KG1 (cell line): ENCODE measurements at places on chromosomes 3 and 15.

DNA sequence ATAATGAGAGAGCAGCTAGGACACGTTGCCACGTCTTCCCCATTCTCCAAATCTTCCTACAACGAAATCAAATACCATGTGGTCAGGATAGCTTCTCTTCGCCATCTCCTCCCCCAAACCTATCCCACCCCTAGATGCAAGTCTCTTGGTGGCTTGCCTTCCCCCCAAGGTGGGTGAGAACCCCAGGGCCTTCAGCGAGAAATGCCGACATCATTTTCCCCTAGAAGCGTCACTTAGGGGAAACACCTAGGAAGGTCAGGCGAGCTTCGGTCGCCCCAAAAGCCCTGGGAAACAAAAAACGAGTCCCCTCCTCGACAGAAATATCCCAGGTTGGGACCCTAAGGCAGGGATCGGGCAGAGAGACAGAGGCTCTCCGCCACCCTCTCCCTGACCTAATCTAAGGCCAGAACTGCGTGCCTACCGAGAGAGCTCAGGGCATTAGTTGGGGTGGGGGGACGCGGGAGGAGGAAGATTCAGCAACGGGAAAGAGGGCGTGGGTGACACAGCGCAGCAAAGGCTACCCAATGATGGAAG lies 502 bp downstream of the DPH3 start:
- DNase-seq = no peak

GRCh38 chr3:20589275-20589674 lies 403.3 kb upstream of the SGO1 start:
- no peak for DNase-seq

GRCh38 chr15:42605796-42606195 lies 30.4 kb downstream of the STARD9 start:
- no peak for DNase-seq

- DNase-seq = no peak
These were observed 78.5 kb downstream of the CHCHD6 start for GRCh38 chr3:126782536-126782935.

- DNase-seq = no peak
These were observed 315.6 kb upstream of the IL12A start for GRCh38 chr3:159672728-159673688.

- no peak for DNase-seq
These were observed 13.1 kb downstream of the FBXL22 start for GRCh38 chr15:63610209-63610841.

- DNase-seq = no peak
These were observed 24.9 kb downstream of the BLM start for GRCh38 chr15:90742087-90742486.

DNA sequence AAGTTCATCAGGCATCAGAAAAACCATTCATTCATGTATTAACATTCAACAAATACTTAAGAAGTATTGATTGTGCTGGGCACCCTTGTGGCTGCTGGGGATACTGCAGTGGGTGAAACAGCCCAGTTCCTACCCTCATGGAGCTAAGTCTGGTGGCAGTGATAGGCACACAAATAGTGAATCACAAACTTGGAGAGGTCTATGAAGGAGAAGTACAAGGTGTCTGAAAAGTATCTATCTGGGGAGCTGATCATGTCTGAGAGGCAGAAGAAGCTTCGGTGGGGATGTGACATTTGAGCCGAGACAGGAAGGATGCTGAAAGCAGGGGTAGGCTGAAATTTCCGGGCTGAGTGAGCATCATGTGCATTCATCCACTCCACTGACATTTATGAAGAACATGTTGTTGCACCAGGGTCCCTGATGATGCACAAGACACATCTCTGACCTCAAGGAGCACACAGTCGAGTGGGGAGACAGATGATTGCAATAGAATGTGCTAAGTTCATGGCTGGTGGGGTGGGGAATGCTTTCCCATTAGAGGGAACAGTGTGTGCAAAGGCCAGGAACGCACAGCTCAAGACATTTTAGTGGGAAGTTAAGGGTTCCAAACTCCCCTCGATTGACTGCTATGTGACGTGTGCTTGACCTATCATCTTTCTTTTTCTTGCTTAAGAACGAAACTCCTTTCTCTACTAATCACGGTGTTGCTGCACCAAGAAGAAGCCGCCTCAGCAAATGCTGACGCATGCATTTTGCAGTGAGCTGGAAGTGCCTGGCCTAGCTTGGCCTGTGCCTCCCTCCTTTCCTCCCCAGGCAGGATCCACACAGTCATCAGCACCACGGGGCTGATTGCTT lies 309.1 kb upstream of the ICE2 start:
- DNase-seq = no peak

DNA sequence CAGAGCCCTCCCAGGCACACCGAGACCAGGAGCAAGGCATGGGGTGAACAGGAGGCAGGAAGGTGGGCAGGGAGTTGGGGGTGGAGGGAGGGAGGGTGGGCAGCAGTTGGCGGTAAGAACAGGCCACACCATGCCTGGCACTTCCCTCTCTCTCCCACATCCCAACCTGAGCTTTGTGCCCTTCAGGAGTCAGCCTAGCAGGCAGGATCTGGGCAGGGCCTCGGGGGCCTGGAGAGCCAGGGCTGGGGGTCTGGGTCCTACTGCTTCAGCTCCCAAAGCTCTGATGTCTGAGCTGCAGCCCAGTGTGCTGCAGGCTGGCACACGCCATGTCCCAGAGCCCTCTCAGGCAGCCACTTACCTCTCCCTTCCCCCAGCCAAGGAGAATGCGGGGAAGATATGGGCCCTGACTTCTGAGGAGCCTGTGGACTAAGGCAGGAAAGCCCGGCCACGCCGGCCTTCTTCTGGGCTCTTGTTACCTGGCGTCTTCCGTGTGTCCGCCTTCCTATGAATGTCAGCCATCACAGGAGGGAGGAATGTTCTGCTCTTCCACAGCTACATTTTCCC lies 2.9 kb upstream of the MYL3 start:
- DNase-seq = no peak

DNA sequence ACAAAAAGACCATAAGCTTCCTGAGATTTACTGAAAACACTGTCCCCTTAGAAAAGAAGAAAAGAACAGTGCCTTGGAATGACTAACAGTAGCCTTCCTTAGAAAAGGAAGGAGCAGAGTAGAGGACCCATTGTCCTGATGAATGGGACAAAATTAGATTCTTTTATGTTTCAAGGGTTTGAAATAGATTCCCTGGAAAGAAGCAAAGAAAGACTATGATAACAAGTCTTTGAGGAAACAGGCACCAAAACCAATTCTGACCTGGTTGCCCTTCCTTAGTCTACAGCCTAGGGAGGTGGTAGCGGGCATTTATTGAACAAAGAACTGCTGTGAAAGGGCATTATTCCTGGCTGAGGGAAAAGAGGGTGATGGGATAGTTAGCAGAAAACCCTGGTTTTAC lies 1024.8 kb downstream of the TBL1XR1 start:
- no peak for DNase-seq

- no peak for DNase-seq
These were observed 606.6 kb downstream of the TBL1XR1 start for GRCh38 chr3:176590722-176591121.

- no peak for DNase-seq
These were observed 75.7 kb upstream of the FBN1 start for GRCh38 chr15:48721061-48721810.

GRCh38 chr3:185746470-185746869 lies 78.4 kb downstream of the IGF2BP2 start:
- no peak for DNase-seq

DNA sequence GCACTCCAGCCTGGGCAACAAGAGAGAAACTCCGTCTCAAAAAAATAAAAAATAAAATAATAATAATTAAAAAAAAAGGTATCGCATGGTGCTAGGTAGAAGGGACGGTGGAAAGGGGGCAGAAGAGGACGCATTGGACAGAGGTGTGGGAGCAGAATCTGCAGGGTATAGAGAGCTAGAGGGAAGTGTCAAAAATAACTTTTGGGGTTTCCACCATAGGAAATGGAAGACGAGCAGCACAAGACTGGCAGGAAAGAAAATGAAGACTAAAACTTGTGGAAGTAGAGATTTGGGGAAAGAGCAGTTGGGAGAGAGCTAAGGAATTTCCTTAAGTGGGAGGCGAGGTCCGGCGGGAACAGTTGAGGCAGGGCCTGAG lies 585 bp upstream of the MKRN2 start:
- DNase-seq = no peak

DNA sequence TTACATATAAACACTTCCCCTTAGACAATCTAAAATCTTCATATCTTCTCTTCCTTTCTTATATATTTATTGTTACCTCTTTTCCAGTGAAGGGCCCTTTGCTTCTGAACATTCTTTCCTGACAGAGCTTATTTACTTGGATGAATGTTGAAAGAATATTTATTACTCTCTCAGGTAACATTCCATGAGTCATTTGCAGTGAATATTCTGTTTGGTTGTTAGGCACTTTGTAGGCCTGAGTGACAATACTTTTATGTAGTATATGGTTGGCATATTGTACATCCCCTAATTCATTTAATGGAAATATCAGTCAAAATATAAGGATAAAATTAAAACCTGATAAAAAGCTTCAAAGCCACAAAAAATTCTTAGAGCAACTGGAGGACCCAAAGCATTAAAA lies 260.9 kb upstream of the KCNMB2 start:
- DNase-seq = no peak

- no peak for DNase-seq
These were observed 63.8 kb downstream of the NPTN start for GRCh38 chr15:73569361-73569760.

DNA sequence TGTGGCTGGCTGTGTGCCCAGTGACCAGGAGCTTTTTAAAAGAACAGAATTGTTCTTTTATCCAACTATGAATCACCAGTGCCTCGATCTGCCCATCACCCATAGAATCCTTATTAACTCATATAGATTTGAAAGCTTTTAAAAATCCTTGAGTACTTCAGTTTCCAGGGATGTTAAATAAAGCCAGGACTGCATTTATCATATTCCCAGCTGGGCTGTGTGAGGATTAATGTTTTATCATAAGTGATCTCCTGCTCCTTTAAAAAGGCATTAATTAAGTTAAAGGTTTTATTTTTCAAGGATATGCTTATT lies 234.0 kb downstream of the MYRIP start:
- no peak for DNase-seq

DNA sequence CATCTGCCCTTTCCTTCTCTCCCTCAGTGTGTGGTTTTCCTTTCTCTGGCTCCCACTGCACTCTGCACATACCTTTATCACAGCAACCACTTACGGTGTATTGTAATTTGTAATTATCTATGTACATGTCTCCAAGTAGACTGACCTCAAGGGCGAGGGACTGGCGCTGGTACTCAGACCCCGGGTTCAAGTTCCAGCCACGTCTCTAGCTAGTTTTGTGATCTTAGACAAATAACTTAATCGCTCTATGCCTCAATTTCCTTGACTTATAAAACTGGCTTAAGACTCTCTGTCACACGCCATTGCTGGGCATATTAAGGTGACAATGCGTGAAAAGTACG lies 607 bp upstream of the SENP2 start:
- no peak for DNase-seq

GRCh38 chr3:25910997-25911396 lies 121.1 kb downstream of the OXSM start:
- DNase-seq = no peak

DNA sequence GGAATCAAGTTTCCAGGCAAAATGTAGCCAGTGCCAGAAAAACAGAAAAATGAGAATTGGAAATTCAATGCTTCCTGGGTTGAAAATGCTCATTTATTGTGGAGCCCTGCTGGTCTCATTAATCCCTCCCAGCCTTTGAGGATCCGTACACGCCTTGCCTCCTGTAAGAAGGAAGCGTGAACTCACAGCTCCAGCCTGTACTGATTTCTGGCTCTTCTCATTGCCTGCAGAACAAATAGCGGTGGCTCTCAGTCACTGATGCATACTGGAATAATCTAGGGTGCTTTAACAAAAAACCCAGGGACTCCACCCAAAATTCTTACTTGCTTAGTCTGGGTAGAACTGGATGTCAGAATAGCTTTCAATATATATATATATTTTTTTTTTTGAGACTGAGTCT lies 29.3 kb upstream of the SLC24A5 start:
- DNase-seq = no peak
